DMS153 (cell line): ENCODE measurements at places on chromosomes 1 and 21.

DNA sequence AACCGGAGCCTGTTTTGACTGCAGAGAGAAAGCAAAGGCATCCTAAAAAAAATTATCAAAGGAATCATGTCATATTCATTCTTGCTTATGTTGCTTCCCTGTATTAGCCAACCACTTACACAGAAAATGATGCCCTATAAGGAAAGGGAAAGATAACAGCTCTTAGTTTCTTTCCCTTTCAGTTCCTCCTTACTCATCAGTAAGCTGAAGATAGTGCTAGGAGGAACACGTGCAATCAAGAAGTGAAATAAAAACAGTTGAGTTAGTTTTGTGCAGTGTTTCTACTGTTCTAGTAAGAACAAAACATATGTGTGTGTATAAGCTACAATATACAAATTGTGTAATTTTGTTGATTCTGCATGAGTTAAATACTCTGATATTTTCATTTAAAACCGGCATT, 45.3 kb upstream of the MTF2 start:
- no peak for DNase-seq

GRCh38 chr21:42102991-42103390, 31.9 kb downstream of the UMODL1 start:
- no peak for DNase-seq

DNA sequence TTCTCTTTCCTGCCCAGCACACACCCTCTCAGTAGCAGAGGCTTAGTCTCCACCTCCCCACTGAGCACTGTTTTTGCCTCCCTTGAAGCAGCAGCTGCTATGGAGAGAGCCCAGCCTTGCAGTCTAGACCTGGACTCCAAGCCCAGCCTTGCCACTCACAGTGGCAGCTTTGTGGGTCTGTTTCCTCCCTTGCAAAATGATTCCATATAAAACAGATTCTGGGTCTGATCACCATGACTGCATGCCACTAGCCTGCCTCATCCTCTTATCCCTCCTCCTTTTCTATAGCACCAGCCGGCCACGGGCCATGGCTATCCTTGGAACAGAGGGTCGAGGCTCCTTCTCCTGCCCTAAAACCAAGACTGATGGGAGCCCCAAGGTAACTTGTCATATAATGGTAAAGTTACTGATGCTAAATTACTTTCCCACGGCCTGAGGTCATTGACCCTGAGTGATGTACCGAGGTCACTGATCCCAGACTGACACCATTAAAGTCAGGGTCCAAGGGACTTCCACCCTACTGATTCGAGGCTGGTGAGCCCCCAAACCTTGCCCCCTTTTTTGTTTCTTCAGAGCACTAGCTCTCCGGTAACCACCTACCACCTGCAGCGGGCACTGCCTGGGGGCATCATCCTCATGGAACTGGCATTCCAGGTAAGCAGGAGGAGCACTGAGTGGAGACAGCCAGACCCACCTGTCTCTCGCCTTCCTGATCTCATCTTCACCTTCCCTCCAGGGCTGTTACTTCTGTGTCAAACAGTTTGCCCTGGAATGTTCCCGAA, 7.9 kb downstream of the HYI start:
- no peak for DNase-seq

DNA sequence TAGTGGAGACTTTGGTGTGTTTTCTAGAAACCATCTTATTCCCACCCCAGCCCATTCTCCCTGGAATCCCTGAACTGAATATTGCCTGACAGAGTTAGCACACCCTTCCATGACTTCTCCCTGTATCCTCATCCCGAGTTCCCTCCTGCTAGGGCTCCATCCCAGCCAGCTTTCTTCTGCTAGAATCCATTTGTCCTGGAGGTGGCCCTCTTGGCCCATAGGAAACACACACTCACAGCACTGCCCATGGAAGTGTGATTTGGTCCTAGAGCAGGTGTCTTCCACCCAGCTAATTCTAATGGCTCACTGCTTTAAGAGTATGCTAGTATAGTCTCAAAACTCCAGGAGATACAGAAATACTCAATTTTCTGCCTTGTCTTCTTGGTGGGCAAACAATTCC, 4.1 kb downstream of the KRTAP15-1 start:
- DNase-seq = no peak

GRCh38 chr21:25507522-25507921, 99.8 kb downstream of the MRPL39 start:
- DNase-seq = no peak

DNA sequence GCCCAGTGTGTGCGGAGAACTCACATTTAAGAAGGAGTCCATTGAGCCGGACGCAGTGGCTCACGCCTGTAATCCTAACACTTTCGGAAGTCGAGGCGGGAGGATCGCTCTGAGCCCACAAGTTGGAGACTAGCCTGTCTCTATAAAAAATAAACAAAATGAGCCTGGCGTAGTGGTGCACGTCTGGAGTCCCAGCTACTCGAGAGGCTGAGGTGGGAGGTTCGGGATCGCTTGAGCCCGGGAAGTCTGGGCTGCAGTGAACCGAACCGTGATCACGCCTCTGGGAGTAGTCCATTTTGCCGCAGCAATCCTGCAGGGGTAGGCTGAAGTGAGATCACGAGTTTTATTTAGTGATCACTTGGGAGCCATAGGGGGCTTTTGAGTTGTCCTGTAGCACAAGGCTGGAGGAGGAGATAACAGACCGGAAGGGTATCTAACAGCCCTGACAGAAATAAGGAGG, 497 bp upstream of the FUCA1 start:
- DNase-seq = no peak
